ENCODE measurements at places on chromosomes 5 and 9.

DNA sequence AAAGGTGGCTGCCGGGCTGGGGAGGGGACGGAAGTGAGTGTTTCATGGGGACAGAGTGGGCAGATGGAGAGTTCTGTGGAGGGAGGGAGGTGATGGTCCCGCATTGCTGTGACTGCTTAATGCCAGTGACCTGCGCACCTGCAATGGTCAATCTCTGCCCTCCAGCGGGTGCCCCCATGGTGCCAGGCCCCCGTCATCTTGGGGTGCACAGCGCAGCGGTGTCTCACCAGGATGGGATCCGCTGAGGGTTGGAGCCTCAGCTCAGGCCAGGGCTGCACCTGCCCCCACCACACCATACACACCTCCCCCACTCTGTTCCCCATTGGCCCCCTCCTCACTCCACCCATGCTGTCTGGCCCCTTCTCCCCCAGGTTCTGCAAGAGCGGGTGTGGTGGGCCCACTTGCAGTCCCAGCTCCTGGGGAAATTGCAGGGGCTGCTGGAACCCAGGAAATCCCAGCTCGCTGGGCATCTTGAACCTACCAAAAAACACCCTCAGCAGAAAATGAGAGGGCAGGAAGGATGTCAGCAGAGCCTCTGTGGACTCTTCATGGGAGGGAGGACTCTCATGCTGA lies 12.1 kb upstream of the CAMSAP1 start:
- DNase-seq = no peak

GRCh38 chr9:98219364-98219716 lies 26.9 kb upstream of the CORO2A start:
- DNase-seq = no peak

DNA sequence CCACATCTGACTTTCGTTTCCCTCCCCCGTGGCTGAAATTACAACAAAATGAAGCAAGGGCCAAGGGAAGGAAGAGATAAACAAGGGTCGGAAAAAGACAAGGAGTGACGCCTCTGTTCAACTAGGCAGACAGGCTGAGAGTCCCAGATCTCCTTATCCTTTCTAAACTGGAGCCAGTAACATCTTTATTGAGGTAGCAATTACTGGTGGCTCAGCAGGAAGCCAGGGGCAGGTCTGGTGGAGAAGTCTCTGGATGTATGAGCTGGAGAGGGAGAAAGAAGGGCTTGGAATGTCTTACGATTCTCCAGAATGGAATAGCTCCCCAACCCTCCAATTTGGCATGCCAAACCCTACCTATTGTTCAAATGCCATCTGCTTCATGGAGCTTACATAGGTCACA lies 190.8 kb upstream of the BRINP1 start:
- DNase-seq = no peak

- DNase-seq = no peak
These were observed 47.7 kb downstream of the SLC24A2 start for GRCh38 chr9:19741178-19741577.

GRCh38 chr5:13866792-13867191 lies 77.7 kb downstream of the DNAH5 start:
- no peak for DNase-seq

GRCh38 chr5:13278148-13278547 lies 666.3 kb downstream of the DNAH5 start:
- DNase-seq = no peak

- no peak for DNase-seq
These were observed 26.3 kb downstream of the REEP5 start for GRCh38 chr5:112895682-112896081.

DNA sequence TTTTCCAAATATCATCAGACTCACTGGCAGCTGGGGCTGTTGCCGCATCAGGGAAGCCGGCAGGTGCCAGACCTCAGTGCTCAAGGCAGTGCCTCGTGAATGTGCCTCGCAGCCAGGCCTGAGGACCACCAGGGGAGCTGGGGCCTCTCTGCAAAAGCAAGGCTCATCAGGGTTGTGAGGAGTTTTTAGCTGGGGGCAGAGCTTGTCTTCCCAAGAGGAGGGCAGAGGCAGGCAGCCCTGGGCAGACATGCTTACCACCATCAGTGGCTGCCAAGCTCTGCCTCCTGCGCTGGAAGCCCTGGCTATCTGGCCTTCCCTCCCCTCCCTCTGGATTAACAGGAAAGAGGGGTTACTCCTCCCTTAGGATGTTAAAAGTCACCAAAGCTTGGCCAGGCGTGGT lies 8.8 kb upstream of the TBC1D9B start:
- no peak for DNase-seq

GRCh38 chr5:34690301-34690700 lies 34.2 kb downstream of the RAI14 start:
- no peak for DNase-seq

- DNase-seq = no peak
These were observed 59.5 kb upstream of the TMEM215 start for GRCh38 chr9:32723789-32724325.

GRCh38 chr5:10265245-10266109 lies 15.4 kb downstream of the CCT5 start:
- no peak for DNase-seq

- DNase-seq = no peak
These were observed 273.8 kb downstream of the MSX2 start for GRCh38 chr5:174998131-174998730.

- DNase-seq = no peak
These were observed 75.8 kb downstream of the FGF18 start for GRCh38 chr5:171495122-171495700.

DNA sequence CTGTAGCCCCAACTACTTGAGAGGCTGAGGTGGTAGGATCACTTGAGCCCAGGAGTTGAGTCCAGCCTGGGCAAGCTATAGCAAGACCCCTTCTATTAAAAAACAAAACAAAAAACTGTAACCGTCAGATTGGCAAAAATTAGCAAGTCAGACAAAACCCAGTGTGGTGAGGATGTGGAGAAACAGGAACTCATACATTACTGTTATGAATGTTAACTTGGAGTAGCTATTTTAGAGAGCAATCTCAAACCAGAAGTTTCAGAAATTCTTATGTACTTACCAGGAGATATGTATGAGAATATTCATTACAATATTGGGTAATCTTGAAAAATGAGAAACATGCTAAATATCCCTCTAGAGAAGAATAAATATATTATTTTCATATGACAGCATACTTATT lies 120.3 kb downstream of the INVS start:
- no peak for DNase-seq

DNA sequence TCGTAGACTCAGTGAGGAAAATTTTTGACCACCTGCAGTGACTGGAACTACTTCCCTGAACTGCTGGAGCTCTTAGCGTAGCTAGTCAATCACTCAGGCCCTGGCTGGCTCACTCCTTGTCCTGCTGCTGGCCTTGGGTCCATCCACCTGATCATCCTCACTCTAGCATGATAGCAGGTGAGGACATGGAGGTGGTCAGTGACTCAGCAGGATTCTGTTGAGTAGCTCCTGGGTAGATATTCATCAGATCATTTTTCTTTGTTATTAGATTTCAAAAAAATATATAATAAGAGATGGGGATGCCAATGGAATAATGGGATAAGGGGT lies 25.0 kb upstream of the SEMA4D start:
- no peak for DNase-seq

GRCh38 chr9:35940458-35941407 lies 17.2 kb downstream of the OR2S2 start:
- DNase-seq = no peak

DNA sequence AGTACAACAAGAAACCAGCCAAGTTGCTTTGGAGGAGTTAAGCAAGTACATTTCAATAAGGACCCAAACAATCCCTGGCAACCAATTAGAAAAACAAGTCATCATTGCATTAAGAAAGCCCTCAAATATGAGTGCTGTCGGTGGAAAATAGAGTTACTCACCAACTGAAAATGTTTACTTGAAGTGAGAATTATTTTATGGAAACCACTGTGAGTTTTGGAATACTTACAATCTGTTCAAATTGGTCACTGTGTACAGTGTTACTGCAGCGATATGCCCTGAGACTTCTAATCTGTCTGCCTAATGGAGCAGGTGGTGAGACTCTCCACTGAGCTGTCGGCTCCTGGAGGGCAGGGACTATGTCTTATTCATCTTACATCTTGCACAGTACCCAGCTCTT lies 1073.2 kb upstream of the DMAC1 start:
- DNase-seq = no peak

DNA sequence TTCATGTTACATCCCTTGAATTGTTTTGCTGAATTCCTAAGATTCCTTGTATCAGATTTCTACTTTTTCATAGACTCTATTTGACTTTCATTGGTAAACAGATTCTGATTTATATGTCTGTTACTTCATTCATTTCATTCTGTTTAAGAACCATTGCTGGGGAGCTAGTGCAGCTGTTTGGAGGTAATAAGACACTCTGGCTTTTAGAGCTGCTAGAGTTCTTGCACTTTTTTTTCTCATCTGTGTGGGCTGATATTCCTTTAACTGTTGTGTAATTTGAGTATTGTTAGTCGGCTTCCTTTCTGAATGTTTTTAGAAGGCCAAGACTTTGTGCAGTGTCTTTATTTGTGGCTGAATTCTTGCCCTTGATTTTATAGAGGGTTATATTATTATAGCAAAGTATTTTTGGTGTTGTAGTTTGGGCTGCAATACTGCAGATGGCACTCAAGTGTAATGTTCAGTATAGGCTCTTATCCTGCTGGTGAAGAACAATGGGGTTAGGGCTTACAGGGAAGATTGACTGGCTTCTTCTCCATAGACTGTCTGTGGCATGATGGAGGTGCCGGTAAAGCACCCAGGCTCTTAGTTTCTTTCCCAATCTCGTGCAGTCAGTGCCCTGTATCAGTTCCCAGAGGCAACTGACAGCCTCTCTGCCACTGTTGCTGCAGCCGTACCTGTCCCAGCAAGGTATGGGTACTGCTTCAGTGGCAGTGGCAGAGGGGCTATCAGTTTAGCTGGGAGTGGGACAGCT lies 162.2 kb downstream of the OXCT1 start:
- no peak for DNase-seq

- no peak for DNase-seq
These were observed 87.3 kb downstream of the ANKRD18B start for GRCh38 chr9:33611358-33611757.

Data from DMS79 (cell line).